Nucleus accumbens (tissue), 56 donors: ENCODE measurements at places on chromosomes 1 and 21.

- DNase-seq, result no peak
These were observed 23.1 kb downstream of the WNT4 start for GRCh38 chr1:22119626-22120468.

DNA sequence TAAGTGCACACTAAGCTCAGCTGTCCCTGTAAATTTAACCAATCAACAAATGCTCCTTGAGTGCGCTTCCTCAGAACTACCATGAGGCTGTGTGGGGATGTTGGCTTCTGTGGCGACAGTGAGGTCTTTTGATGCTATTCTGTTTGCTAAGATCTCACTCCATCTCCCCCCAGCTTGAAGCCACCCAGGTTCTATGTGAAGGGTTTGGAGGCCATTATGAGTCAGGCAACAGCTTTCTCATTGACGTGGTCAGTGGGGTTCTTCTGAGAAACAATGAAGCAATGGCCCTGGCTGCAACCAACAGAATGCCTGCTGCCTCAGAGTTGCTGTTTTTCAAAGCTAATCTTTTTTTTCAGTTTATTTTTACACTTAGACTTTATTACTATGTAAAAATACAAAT is 205.5 kb downstream of the PTBP2 start:
- no peak for DNase-seq

GRCh38 chr1:48978413-48978812 is 201.7 kb upstream of the BEND5 start:
- DNase-seq, result no peak

GRCh38 chr1:81484284-81484683 is 316.4 kb upstream of the ADGRL2 start:
- DNase-seq, result no peak

DNA sequence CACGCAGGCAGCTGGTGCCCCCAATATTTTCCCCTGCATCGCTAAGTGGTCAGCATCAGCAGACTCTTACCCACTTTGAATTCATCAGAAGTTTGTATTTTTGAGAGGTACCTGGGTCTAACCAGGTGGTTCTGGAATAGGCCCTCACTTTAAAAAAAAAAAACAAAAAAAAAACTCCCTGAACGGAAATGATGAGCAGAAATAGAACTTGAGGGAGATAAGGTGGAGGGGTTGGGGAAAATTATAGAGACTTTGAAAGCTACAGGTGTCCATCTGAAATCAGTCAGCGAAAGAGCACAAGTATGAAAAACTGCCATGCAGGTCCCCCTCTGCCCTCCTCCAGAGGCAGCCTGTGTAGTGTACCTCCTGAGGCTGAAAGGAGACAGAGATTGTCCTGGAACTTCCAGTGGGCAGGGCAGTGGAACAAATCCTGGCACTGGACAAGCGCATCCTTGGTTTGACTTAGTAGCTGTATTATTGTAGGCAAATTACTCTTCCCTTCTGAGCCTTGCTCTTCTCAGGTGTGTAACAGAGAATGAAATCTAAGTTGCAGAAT is 1.2 kb downstream of the SLAMF7 start:
- no peak for DNase-seq

GRCh38 chr1:118128761-118129160 is 56.3 kb downstream of the SPAG17 start:
- DNase-seq, result no peak

- no peak for DNase-seq
These were observed 914 bp downstream of the ZNF326 start for GRCh38 chr1:89995598-89996449.

- DNase-seq, result no peak
These were observed 2.5 kb downstream of the RIIAD1 start for GRCh38 chr1:151723726-151724370.

- peak; percentile 66 for DNase-seq
These were observed 62.4 kb upstream of the DIRAS3 start for GRCh38 chr1:68112835-68113243.

DNA sequence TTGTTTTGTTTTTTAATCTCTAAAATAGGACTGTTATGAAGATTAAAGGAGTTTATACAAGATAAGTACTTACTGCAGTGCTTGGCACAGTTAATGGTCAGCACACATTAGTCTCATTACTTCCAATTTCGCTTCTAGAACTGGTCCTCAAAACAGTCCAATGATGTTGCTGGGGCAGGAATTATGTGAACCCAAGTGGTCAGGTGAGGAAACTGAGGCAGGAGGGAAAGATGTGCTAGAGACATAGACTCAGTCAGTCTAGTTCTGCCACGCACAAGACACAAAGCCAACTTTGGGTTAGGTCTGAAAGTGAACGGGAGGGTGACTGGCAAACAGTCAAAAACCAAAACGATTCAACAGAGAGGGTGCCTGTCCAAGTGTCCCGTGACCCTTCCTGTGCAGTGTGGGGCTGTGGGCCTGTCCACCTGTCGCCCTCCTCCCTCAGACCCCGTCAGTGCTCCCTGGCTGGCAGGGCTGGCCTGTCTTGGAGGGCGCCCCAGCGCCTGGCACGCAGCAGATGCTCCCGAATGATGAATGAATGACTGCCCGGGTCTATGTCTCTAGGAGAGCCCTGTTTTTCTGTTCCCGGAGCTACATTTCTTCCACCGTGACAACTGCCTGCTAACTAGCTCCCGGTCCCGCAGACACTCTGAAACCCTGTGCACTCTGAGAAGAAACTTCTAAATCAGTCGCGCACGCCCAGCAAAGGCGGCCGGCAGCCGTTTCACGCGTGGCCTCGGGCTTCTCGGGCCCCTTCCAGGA is 2.4 kb downstream of the LRP8 start:
- DNase-seq, result no peak

DNA sequence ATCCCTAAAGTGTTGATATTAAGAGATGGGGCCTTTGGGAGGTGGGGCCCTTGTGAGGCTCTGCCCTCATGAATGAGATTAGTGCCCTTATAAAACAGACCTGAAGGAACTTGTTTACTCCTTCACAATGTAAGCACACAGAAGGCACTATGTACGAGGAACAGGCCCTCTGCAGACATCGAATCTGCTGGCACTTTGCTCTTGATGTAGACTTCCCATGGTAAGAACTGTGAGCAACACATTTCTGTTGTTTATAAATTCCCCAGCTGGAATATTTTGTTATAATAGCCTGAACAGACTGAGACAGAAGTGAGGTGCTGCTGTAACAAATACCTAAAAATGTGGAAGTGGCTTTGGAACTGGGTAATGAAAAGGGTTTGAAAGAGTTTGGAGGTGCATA is 193.2 kb downstream of the TGFB2 start:
- no peak for DNase-seq

DNA sequence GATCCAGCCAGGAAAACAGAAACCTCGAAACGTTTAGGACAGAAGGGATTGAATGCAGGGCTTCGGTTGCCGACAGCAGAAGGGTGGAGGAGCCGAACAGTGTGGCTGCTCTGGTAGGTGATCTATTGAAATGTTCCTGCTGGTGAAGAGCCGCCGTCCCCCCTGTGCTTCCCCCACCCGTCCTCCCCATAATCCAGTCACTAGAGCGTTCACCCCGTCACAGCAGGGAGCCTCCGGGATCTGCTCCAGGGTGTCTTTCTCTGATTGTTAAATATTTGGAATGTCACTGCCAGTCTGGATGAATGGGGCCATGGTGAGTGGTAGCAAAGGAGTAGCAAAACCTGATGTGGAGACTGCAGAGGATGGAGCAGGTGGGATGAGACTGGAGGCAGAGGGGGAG is 255.1 kb upstream of the CSF3R start:
- no peak for DNase-seq

DNA sequence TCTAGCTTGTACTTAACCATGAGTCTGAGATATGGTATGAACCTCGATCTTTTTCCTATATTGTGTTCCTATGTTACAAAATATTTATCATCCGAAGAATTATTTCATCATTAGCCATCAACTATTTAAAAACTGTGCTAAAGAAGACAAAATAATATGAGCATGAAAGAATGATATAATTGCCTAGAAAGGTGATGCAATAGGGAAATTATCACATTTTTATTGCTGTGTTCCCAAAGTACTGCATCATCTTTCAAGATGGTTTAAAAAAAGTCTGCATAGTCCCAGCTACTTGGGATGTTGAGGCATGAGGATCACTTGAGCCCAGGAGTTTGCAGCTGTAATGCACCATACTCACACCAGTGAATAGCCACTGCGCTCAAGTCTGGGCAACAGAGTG is 126.7 kb downstream of the APP start:
- DNase-seq, result no peak

DNA sequence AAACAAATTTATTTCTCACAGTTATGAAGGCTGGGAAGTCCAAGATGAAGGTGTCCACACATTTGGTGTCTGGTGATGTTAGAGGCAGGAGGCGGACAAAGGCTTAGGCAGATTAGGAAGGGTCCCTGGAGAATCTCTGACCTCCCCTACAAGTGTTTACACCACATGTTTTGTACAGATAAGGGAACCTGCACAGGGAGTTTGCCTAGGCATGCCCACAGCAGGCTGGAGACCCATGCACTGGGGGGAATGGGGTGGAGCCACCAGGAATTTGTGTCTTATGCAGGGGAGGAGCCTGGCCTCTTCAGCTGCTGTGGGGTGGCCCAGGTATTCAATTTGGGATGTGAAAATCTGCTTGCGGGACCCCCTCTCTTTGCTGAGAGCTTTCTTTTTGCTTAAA is 131.3 kb downstream of the PATJ start:
- DNase-seq, result no peak

DNA sequence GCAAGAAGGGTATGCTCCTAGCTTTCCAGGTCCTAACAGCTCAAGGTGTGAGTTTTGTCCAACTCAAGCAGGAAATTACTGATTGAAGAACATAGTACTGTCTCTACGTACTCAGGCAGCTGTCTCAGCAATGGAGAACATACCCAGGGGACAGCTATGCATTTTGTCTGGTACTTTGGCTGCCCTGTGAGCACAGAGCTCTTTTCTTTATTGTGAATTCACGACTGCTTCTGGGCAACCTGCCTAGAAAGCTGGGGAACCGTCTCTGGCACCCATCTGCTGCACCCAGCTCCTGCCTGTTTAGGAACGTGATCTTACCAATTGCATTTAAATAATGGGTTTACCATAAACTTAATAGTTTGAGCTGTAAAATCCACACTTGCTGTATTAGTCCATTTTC is 258.1 kb downstream of the HHAT start:
- peak; percentile 11 for DNase-seq

- no peak for DNase-seq
These were observed 8.3 kb downstream of the RASAL2 start for GRCh38 chr1:178102218-178102617.

- DNase-seq, result no peak
These were observed 25.9 kb downstream of the HSD3B2 start for GRCh38 chr1:119440721-119441307.

DNA sequence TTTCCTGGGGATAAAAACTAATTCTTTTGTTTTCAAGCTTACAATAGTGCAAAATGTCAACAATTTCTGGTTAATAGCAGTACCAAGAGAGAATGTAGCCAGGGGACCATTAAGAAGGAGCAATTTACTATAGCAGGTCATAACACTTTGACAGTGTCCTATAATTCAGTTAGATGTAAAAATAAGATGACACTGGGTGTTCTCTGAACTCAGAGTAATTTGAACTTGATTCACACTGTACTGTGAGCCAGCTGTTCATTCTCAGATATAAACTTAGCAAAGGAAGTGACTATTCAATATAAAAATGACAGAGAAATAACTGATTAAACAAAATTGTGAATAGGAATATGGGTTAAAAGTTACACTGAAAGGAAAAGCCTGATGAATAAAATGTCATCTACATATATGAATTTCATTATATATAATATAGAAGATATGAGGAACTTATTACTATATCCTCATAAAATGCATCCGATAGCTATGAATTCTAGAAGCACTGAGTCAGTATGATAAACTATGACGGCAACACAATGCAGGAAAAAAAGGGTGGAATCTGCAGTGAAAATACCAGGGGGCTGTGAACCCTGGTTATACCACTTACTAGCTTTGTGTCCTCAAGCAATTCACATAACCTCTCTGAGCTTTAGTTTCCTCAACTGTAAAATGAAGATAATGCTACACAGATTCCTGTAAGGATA is 135.9 kb downstream of the ACBD6 start:
- DNase-seq, result no peak

- DNase-seq, result no peak
These were observed 6.5 kb downstream of the CNST start for GRCh38 chr1:246572785-246573184.

- DNase-seq, result peak; percentile 10
These were observed 320.9 kb downstream of the ASTN1 start for GRCh38 chr1:176843352-176844297.

DNA sequence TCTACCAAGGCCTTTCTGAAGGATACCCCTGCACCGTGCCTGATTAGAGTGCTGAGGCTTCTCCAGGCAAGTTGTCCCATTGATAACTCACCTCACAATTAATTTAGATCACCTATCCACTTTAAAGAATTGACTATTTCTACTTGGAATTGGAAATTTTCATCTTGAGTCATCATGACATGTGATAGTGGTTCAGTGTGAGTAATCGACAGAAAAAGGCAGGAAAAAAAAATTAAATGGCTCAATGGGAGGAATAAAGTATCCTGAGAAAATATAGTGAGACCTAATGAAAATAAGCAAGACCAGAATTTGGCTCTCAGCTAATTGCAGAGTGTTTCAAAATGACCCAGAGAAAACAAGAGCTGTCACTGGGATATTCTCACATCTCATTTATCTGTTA is 222.4 kb upstream of the C8B start:
- no peak for DNase-seq

GRCh38 chr1:162690672-162691434 is 58.6 kb downstream of the DDR2 start:
- no peak for DNase-seq

DNA sequence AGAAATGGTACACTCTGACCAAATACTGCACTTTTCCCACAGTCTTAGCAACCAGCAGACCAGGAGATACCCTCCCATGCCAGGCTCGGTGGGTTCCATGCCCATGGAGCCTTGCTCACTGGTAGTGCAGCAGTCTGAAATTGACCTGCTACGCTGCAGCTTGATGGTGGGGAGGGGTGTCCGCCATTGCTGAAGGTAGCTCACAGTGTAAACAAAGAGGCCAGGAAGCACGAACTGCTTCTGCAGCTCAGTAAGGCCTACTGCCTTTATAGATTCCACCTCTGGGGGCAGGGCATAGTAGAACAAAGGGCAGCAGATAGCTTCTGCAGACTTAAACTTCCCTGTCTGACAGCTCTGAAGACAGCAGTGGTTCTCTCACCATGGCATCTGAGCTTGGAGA is 12.3 kb upstream of the IFI44L start:
- DNase-seq, result no peak

DNA sequence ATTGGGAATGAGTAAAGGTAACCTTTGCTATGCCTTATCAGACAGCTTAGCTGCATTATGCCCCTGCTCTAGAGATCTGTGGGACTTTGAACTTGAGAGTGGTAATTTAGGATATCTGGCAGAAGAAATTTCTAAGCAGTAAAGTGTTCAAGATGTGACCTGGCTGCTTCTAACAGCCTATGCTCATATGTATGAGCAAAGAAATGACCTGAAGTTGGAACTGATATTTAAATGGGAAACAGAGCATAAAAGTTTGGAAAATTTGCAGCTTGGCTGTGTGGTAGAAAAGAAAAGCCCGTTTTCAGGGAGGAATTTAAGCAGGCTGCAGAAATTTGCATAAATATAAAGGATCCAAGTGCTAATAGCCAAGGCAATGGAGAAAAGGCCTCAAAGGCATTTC is 90.4 kb downstream of the HHIPL2 start:
- DNase-seq, result no peak
